ENCODE measurements at places on chromosomes 4 and X.

- DNase-seq, result no peak
Observed at GRCh38 chr4:150402871-150403272, 179.1 kb upstream of the MAB21L2 start.

DNA sequence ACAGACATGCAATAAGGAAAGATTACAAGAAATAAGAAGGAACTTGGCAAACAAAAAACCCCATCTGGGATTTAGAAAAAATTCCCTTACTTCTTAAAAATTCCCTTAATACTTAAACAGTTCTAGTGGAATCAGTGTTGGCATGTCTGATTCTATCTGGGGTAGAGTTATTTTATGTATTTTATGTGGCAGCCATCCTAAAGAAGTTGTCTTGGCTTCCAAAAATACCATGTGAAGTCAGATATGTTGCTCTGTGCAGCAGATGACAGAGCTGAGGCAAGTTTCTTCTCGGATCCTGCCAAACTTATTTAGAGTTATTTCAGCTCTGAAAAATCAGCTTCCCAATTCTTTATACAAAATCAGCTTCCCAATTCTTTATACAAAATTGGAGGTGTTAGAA, 14.7 kb downstream of the YY2 start:
- DNase-seq, result no peak

- DNase-seq, result no peak
Observed at GRCh38 chr4:17957688-17958087, 63.9 kb downstream of the LCORL start.

GRCh38 chr4:182189103-182189878, 53.9 kb upstream of the TENM3 start:
- peak; percentile 39 for DNase-seq

- peak; percentile 79 for DNase-seq
Observed at GRCh38 chrX:103404231-103405008, 28.1 kb downstream of the BEX3 start.

DNA sequence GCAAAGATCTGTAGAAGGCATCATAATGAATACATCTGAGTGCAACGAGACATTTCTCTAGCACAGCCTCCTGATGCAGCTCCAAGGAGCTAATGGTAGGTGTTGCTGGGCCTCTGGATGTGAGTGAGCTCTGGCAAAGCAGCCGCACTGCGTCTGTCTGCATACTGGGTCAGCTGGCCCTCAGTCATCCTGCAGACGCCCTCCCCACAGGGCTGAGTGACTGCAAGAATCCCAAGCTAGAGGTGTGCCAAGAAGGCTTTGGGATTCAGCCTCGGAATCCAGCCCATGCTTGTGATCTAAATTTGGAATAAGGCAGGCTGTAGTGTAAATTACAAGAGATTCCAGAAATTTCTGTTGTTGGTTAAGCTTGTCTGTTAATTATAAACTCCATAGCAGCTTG, 18.5 kb downstream of the HERC3 start:
- no peak for DNase-seq

- DNase-seq, result no peak
Observed at GRCh38 chr4:30461218-30461617, 259.0 kb upstream of the PCDH7 start.

- no peak for DNase-seq
Observed at GRCh38 chr4:81447566-81448229, 24.0 kb downstream of the RASGEF1B start.

GRCh38 chr4:165635381-165635780, 237.7 kb upstream of the TLL1 start:
- no peak for DNase-seq

- peak; percentile 17 for DNase-seq
Observed at GRCh38 chrX:23901060-23901459, 6.7 kb downstream of the APOO start.

- peak; percentile 53 for DNase-seq
Observed at GRCh38 chr4:67581208-67581857, 22.8 kb downstream of the STAP1 start.

DNA sequence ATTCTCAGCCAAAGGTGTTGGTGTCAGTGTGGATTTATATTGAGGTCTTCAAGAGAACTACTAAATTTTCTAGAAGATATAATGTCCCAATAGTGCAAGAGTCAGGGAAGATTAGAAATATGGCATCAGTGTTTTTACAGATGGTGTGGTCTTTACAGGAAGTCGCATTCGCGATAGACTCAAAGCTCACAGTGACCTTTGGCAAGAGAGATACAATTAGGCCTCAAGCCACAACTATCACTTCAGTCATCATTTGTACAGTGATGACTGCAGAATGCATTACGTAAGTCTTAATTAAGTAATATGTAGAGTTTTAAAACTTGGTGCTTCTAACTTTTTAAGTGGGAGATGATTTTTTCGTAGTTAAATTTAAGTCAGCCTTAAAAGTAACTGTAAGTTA, 237.2 kb upstream of the FSTL5 start:
- DNase-seq, result peak; percentile 71

- DNase-seq, result peak; percentile 48
Observed at GRCh38 chr4:3440979-3441500, 728 bp upstream of the HGFAC start.

- DNase-seq, result no peak
Observed at GRCh38 chrX:118153270-118153669, 36.7 kb upstream of the KLHL13 start.

Measured in MV-4-11 (cell line).